ENCODE measurements at places on chromosomes 6 and 20. TPM values are rescaled to one million over a fixed set of nuclear protein-coding genes. Genes with fewer than 3 reads are reported as not detected.

- no peaks in the 10 kb centered on the region for H3K4me1 ChIP-seq
- no peak overlapping the region for H3K4me3 ChIP-seq
- no peaks in the 10 kb centered on the region for H3K36me3 ChIP-seq
- no peak for DNase-seq
- H3K27ac ChIP-seq = no peak overlapping the region
- no peaks in the 10 kb centered on the region for H3K27me3 ChIP-seq
These were observed 11.6 kb upstream of the MOXD1 start for GRCh38 chr6:132412656-132413498.

Gene GJA10
- total RNA-seq = not detected

DNA sequence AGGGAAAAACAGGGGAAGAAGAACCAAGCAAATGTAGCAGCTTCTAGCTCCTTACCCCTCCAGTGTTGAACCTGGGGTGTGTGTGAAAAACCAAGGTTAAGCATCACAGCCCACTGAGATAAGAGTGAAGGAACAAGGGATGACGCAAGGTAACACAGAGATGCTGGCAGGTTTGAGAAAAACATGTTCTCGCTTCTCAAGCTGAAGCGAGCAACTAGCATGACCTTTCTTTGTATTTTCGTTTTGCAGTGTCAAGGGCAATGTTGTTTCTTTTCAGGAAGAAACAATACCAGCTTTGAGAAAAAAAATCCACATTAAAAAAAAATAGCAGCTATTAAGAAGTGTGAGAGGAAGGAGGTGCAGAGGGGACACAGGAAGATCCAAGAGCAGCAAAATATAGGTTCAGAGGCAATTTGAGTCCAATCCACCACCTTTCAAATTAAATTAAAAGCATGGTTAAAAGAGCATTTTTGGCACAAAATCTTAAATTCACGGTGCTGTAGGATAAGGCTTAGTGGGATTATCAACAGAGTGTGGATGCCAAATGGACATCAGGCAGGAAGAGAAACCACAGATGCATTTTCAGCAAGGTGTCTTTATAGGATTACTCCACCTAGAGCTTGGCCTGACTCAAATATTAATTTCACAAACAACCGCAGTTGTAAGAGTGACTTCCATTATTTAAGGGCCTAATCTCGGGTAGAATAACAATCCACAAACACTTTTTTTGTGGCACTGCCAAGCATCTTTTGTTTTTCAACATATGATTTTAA is 70.9 kb downstream of the SYNE1 start:
- no peak overlapping the region for H3K27ac ChIP-seq
- H3K27me3 ChIP-seq = no peaks in the 10 kb centered on the region

Gene SNAI1
- 0.46 TPM for total RNA-seq

DNA sequence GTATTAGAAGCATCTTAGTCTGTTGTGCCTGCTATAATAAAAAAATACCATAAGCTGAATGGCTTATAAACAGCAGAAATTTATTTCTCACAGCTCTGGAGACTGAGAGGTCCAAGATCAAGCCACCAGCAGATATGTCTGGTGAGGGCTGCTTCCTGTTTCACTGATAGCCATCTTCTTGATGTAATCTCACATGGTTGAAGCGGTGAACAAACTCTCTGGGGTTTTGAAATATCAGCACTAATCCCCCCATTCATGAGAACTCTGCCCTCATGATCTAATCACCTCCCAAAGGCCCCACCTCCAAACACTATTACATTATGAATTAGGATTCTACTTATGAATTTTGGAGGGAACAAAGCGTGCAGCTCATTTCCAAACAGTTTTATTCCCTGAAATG is 11.6 kb upstream of the CLVS2 start:
- H3K36me3 ChIP-seq = no peaks in the 10 kb centered on the region
- H3K4me1 ChIP-seq = no peaks in the 10 kb centered on the region
- DNase-seq = no peak
- no peak overlapping the region for H3K4me3 ChIP-seq
- H3K27ac ChIP-seq = no peak overlapping the region

Gene DACT2
- 3.2 TPM for total RNA-seq

Gene OPN5
- total RNA-seq = not detected

DNA sequence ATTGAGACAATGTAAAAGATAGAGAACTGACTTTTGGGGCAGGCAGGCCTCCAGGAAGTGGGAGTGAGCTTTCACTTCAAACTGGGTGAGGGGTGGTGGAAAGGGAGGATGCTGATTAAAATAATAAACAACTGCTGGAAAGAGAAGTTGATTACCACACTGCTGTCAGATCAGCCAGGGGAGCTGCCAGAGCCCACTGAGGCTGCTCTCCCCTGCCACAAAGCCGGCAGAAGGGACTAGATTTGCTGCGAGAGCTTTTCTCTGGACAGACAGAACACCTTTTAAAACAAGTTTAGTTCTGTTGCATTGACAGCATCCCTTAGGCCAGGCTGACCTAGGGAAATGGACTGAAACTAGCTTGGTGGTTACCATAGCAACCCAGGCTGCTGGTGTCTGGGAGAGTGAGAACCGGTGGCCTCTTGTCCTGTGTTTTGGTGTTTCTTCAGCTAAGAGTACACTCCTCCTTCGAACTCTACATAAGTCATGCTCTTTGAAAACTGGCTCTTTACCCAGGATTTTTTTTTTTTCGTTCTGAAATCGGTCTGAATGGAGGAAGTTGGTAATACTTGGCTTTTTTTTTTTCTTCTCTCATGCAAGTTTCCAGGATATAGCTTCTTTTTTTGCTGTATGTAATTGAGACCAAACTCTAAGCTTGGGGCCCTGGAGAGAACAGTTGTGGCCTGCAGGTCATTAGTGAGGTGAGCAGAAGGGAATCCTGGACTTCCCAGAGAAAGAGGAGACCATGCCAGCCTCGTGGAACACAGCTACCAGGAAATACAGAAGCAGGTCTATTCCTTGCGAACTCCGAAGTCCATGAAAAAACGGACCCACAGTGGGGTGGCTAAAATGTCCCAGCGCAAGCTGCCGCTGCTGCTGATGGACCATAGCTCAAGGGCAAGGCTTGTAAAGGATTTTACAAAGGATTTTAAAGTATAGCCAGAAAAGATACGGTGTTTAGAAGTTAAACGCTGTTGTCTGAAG is 374.4 kb downstream of the UTRN start:
- H3K4me1 ChIP-seq = peaks cover 15% of the 10 kb centered on the region
- no peaks in the 10 kb centered on the region for H3K36me3 ChIP-seq
- H3K4me3 ChIP-seq = no peak overlapping the region
- H3K27me3 ChIP-seq = no peaks in the 10 kb centered on the region

Gene CRISP1
- total RNA-seq = not detected

Gene C20orf144
- not detected for total RNA-seq

Gene ACTL10
- 2.7 TPM for total RNA-seq

- H3K27ac ChIP-seq = no peak overlapping the region
- H3K27me3 ChIP-seq = no peaks in the 10 kb centered on the region
- no peaks in the 10 kb centered on the region for H3K36me3 ChIP-seq
- DNase-seq = no peak
These were observed 22.6 kb upstream of the XRN2 start for GRCh38 chr20:21280522-21281016.

DNA sequence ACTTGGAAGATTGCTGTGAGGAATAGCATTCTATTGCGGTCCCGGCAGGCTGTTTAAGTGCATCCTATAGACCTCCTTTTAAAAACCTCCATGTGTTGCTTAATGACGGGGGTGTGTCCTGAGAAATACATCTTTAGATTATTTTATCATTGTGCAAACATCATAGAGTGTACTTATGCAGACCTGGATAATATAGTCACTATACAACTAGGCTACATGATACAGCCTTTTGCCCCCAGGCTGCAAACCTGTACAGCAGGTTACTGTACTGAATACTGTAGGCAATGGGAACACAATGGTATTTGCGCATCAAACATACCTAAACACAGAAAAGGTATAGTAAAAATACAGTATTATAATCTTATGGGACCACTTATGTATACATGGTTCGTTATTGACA is 175.6 kb downstream of the RNF144B start:
- no peaks in the 10 kb centered on the region for H3K27me3 ChIP-seq
- DNase-seq = no peak
- H3K4me1 ChIP-seq = no peaks in the 10 kb centered on the region

- no peak overlapping the region for H3K27ac ChIP-seq
- no peaks in the 10 kb centered on the region for H3K36me3 ChIP-seq
- H3K27me3 ChIP-seq = no peaks in the 10 kb centered on the region
- peaks cover 9% of the 10 kb centered on the region for H3K4me1 ChIP-seq
- no peak for DNase-seq
These were observed 231.2 kb upstream of the FKBP1C start for GRCh38 chr6:62980093-62980492.

DNA sequence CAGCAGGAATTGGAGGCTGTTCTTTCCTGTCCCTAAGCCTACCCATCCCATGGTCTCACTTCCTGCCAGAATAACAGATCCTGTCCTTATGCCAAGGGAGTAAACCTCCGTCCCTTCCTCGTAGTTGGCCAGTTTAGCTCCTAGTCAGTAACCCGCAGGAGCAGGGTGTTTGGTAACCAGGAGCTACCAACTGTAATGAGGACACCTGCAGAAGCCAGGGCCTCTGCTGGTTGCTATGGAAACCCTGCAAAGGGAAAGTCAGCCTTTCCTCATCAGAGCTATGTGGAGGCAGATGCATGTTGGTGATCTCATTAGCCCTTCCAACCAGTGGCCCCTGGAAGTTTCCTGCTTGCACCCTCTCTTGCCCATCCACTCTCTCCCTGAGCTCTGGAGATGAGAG is 368.2 kb upstream of the SULF2 start:
- H3K27me3 ChIP-seq = no peaks in the 10 kb centered on the region
- no peak for DNase-seq
- no peak overlapping the region for H3K4me3 ChIP-seq
- H3K27ac ChIP-seq = no peak overlapping the region
- no peaks in the 10 kb centered on the region for H3K36me3 ChIP-seq

Gene EPHA7
- 0.09 TPM for total RNA-seq

Gene TNFAIP3
- 12.0 TPM for total RNA-seq

DNA sequence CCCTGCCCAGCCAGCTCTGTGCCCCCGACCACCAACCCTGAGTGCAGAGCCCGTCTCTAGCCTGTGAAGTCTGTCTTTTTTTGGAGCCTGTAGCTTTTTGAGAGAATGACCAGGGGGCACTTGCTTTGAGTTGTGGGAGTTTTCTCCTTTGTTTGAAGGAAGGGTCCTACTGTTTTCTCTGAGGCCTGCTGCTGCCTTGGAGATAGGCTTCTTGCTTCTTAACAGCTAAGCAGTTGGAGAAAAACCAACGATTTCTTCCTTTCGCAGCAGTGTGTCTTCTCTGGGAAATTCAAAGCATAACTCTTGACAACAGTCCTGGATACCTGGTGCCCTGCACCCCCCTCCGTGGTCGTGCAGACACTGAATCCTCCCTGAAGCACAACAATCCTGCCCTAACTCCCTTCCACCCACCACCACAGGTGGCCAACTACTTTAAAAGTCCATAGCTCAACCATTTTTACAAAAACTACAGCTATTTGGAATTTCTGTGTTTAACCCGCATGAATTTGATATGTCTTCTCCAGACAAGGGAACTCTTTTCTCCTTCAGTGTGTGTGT is 61.0 kb downstream of the FAM50B start:
- H3K27ac ChIP-seq = no peak overlapping the region
- peaks cover 43% of the 10 kb centered on the region for H3K4me1 ChIP-seq
- H3K27me3 ChIP-seq = no peaks in the 10 kb centered on the region
- H3K4me3 ChIP-seq = no peak overlapping the region

DNA sequence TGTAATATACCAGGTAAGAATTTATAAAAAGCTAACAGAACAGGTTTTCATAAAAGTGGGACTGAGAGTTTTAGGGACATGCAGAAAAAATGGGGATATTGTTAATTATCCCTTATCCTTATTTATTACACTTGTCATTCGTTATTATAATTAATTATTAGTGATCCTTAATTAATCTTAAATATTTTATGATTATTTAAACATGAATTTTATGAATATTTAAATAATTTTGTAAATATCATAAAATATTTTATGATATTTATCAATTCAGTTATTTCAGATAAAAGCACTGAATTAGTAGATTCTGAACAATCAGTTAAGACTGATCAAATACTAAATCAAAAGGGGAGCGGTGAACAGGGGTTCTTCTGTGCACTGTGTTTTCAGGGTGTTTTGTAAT is 300.1 kb downstream of the PAX1 start:
- no peak overlapping the region for H3K4me3 ChIP-seq
- no peak overlapping the region for H3K27ac ChIP-seq
- no peaks in the 10 kb centered on the region for H3K27me3 ChIP-seq
- no peaks in the 10 kb centered on the region for H3K36me3 ChIP-seq

DNA sequence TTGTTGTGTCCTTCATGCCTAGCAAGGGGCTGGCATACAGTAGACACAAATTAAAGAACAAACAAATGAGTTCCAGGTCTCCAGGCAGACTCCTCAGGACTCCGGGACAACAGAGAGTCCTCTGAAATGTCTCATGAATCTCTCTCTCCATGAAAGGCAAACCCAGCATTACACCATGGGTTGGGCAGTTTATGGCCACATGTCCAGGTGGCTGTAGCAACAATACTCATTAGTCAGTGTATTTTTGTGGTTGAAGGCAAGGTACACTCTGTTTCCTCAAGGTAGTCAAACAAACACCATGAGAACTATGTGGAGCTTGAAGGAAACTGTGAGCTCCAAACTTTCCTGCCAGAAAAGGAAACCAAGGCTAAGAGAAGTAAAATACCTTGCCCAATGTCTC is 62.2 kb downstream of the KCNB1 start:
- no peaks in the 10 kb centered on the region for H3K27me3 ChIP-seq
- H3K4me1 ChIP-seq = no peaks in the 10 kb centered on the region
- no peaks in the 10 kb centered on the region for H3K36me3 ChIP-seq
- no peak overlapping the region for H3K4me3 ChIP-seq

DNA sequence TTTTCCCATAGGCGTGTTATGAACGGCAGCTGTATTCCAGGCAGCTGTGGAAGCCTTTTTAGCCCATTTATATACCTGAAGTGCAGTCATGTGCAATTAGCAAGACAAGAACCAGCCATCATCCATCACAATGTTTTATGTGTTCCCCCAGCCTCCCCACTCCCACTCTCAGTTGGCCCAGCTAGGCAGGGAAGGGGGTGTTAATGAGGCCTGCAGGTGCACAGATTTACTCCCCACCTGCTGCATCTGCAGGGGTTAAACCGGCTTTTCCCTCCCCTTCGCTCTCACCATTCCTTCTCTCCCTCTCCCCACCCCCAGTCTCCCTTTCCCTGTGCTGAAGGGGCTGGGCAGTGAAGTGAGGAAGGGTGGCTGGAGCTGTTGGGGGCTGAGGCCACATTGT is 149.8 kb upstream of the AKAP12 start:
- no peak overlapping the region for H3K27ac ChIP-seq
- no peaks in the 10 kb centered on the region for H3K4me1 ChIP-seq
- H3K36me3 ChIP-seq = no peaks in the 10 kb centered on the region
- no peak overlapping the region for H3K4me3 ChIP-seq

GRCh38 chr6:113411011-113411410 is 446.1 kb upstream of the MARCKS start:
- no peaks in the 10 kb centered on the region for H3K27me3 ChIP-seq
- DNase-seq = no peak
- no peaks in the 10 kb centered on the region for H3K36me3 ChIP-seq
- peaks cover 2% of the 10 kb centered on the region for H3K4me1 ChIP-seq
- H3K4me3 ChIP-seq = no peak overlapping the region
- H3K27ac ChIP-seq = no peak overlapping the region

DNA sequence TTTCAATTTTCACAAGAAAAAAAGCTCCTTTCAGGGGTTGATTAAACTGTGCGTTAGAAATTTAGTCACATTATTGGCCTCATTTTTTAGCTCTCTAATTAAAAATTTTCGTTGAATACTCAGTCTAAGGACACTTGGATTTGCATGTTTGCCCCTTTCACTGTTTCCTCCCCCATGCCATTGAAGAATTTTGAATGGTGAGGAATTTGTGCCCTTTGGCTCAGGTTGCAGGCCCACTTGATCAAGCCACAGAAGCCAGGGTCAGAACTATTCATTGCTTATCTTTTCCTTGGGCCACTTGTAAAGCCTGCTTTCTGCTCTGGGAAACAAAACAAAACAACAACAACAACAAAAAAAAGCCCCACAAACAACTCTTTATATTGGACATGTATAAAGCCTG is 12.2 kb downstream of the LIN28B start:
- no peak overlapping the region for H3K4me3 ChIP-seq
- no peaks in the 10 kb centered on the region for H3K4me1 ChIP-seq
- no peak for DNase-seq

All from pancreas (tissue), 10 donors.